ENCODE measurements at places on chromosomes 2 and 18.

- DNase-seq: no peak
These were observed 144.2 kb downstream of the WDR7 start for GRCh38 chr18:56795381-56795780.

DNA sequence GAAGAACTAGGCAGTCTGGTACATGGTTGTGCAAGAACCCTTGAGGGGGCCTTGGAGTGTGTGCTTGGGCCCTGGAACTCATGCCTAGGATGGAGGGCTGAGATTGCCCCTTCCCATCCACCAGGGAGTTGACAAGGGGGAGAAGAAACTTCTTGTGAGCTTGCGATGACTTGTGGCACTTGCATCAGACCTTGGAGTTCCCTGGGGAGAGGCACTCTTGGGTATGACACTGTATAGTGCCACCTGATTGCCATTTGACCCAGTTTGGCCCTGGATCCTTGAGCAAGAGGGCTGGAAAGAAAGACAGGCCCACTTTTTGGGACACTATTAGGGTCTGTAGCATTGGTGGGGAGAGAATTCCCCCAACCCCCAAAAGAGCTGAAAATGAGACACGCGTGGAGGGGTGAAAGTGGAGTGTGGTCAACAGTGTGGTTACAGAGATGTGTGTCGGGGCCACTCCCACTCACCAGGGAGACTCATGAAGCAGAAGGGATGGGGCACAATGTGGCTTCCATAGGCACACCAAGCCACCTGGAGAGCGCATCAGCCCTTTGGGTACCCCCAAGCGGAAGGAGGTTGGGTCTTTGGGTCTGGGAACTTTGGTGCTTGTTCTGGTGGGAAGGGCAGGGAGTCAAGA, 101.3 kb downstream of the MSH2 start:
- DNase-seq: no peak

- DNase-seq: no peak
These were observed 124.0 kb downstream of the KYNU start for GRCh38 chr2:143001501-143001900.

GRCh38 chr18:43620936-43621335, 343.6 kb upstream of the SYT4 start:
- DNase-seq: no peak

GRCh38 chr18:75290737-75291358, 80.3 kb downstream of the TSHZ1 start:
- no peak for DNase-seq

DNA sequence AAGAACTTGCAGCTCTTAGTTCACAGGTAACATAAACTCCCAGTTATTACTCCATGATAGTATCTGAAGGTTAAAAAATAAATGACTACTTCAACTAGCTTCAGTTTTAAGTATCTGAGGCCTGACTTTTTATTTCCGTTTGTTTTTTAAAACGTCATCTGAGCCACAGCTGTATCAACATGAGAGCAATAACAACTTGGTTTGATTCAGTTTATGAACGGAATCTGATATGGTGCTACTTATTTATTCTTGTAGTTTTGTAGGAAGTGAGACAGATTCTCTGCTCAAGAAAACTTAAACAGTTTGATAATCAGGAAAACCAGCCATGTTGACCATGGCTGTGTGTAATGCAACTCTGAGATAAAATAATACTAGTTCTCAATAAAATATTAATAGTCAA, 34.9 kb downstream of the NAB1 start:
- DNase-seq: peak; percentile 29

- DNase-seq: no peak
These were observed 66.7 kb upstream of the HPCAL1 start for GRCh38 chr2:10235909-10236550.

GRCh38 chr2:16553226-16553625, 112.4 kb downstream of the CYRIA start:
- no peak for DNase-seq

- no peak for DNase-seq
These were observed 1366.3 kb upstream of the TMEFF2 start for GRCh38 chr2:193561054-193561453.

- no peak for DNase-seq
These were observed 67.3 kb upstream of the SNTG2 start for GRCh38 chr2:883260-883802.

DNA sequence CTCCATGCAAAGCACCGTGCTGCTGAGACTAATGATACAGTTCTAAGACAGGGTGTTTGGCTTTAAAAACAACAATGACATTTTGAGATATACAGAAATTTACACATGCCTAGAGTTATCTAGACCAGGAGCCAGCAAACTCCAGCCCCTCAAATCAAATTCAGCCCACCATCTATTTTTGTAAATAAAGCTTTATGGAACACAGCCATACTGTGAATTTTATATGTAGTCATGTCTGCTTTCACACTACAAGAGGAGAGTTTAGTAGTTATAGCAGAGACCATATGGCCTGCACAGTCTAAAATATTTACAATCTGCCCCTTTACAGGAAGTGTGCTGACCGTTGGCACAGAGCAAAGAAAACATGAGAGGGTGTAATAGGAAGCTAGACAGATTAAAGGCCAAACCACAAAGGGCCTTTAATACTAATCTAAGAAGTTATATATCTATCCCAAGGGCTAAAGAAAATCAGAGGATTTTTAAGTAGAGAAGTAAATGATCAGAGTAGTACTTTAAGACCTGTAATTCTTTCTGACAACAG, 39.4 kb downstream of the NBAS start:
- no peak for DNase-seq

DNA sequence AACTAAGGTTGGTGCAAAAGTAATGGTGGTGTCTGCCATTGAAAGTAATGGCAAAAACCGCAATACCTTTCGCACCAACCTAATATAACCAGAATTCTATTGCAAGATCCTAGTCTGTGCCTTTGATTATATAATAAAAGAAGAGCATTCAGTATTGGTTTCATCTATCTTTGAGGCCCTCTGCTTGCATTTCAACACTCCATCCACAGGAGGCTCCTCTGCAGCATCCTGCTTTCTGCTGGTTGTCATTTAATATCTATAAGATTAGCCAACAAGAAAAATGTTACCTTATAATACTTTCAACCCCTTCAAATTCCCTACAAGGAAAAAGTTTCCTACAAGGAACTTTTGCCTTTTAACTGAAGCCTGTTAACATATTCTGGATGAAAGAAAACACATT, 139.2 kb downstream of the CDCA7 start:
- DNase-seq: no peak

GRCh38 chr2:231362555-231363184, 32.8 kb upstream of the B3GNT7 start:
- no peak for DNase-seq

- no peak for DNase-seq
These were observed 40.2 kb downstream of the CCDC74A start for GRCh38 chr2:131567891-131568290.

- no peak for DNase-seq
These were observed 280.0 kb downstream of the GALR1 start for GRCh38 chr18:77529492-77530176.

All from AG04450 (cell line).